T-helper 9 cell (primary cell): ENCODE measurements at places on chromosomes 6 and 20.

DNA sequence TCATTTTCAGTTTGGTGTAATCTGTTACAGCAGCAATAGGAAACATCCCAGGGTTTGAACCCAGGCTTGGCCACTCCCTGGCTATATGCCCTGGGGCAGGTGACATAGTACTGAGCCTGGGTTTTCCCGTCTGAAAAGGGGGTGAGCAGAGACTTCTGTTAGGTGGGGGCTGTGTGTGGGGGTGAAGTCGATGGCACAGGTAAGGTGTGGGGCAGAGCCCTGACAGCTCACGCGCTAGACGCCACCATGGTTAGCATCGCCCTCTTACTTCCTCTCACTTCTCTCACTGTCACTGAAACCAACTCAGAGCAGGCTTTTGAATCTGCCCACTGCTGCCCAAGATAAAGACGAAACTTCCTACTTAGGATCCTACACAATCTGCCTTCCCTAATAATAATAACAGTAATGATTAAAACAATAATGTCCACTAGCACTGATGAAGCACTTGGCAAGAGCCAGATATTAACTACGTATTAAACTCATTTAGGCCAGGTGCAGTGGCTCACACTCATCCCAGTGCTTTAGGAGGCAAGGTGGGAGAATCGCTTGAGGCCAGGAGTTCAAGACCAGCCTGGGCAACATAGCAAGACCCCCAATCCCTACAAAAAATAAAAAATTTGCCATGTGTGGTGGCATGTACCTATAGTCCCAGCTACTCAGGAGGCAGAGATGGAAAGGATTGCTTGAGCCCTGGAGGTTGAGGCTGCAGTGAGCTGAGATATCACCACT lies 117.9 kb upstream of the PTPN1 start:
- no peak for DNase-seq

- DNase-seq, result no peak
Observed at GRCh38 chr6:33848484-33848883, 44.7 kb upstream of the MLN start.

DNA sequence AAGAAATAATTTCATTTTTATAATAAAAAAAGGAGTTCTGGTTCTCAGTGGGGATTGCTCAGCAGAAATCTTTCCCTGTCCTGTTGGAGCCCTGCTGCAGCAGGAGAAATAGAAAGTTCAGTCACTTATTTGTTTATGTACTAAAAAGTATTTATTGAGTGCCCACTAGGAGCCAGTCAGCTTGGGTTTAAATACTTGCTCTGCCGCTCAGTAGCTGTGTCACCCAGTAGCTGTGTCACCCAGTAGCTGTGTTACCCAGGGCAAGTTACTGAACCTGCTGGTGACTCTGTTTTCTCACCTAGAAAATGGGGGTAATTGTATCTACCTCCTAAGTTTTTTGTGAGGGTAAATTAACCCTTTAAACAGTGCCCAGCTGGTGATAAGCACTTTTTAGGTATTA lies 32.9 kb downstream of the FOXF2 start:
- no peak for DNase-seq

DNA sequence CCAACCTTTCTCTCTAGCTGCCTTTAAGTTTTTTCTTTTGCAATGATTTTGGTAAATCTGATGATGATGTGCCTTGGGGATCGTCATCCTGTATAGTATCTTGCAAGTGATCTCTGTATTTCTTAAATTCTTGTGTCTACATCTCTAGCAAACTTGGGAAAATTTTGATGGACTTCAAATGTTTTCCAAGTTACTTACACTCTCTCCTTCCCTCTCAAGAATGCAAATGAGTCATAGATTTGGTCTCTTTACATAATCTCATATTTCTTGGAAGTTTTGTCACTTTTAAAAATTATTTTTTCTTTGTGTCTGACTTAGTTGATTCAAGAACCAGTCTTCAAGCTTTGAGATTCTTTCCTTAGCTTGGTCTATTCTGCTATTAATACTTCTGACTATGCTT lies 176.4 kb downstream of the TBC1D32 start:
- DNase-seq, result no peak

DNA sequence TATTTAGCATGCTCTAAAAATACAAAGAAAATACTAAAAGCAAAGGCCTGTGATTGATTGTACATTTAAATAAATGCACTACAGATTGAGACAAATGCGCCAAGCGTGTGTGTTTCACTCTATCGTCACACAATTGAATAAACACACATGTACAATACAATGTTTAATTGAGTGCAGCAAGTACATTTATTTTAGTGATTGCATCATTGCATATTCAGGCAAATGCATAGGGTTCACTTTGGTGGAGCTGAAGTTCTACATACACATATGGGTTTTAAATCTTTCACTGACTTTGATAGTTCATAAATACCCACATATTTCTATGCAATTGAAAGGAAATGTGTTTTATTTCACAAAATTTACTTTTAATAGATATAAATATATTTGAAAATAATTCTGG lies 750.6 kb upstream of the MMS22L start:
- DNase-seq, result no peak

- DNase-seq, result no peak
Observed at GRCh38 chr6:62272114-62272513, 13.9 kb downstream of the KHDRBS2 start.

GRCh38 chr6:149065658-149066556 lies 251.6 kb upstream of the TAB2 start:
- DNase-seq, result no peak

DNA sequence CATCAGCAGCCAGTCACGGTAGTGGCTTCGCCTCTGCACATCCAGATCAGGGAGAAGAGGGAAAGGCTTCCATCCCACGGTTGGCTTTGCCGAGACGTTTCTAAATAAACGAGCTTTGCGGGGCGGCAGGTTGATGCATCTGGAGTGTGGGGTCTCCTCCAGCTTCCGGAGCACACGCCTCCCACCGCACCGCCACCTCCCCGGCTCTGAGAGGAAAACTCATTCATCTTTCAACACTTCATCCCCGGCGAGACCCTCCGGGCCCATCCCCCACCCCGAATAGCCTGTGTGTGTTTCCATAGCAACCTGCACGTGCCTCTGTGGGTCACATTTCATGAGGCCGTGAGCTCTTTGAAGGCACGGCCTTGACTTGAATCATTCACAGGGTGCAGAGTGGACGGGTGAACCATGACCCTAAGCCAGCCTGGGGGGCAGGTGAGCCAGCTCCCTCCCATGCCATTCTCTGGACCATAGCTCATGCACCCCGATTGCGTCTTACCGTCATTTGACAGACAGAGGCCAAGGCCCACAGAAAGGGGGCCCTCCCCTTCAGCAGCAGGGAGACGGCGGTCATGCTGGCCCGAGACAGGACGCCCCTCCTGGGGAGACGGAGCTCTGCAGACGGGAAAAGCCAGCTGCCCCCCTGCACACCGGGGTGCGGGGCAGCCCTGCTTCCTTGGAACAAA lies 16.2 kb upstream of the CHRNA4 start:
- no peak for DNase-seq

DNA sequence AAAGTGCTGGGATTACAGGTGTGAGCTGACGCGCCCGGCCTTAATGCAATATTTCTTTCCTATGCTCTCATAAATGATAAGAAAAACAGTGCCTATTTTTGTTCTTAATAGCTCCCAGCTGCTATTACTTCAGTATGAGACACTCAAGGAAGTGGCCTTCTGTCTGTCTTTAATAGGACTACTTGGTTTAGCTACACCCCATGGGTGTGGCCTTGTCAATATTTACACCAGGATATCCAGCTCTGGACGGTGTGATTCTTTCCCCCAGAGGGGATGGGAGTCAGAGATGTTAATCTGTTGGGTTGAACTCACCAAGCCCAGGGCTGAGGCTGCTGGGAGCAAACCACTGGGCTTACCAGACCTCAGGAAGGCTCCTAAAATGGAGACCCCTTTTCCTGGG lies 134.2 kb downstream of the CEP57L1 start:
- no peak for DNase-seq

DNA sequence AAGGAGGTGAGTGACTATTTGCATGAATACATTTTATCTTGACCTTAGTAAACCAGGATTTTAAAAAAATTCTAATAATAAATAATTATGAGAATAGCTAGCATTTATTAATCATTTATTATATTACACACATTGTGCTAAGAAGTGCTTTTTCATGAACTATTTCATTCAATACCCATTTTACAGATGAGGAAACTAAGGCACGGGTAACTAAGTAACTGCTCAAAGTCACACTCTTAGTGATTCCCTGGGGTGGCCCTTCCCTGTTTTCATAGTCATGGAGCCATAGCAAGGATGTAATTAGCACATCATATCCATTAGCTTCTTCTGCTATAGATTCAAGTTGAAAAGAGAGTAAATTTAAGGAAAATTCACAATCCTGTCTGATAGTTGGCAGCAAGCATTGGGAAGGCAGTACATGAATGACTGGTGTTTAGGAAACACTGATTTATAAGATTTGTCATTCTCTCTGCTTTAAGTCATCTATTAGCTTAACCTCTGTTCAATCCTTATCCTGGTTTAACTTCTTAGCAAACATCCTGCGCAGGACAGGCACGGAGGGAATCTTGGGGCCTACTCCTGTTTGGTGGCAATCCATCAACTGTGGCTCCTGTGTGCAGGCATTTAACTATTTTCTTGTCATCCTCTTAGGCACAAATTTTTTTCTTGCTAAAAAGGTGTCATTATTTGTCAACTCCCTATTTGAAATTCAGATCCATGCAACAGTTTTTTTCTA lies 68.3 kb downstream of the RIN2 start:
- DNase-seq, result no peak
